ENCODE measurements at places on chromosomes 11 and 22.

- DNase-seq: no peak
Observed at GRCh38 chr11:18088966-18089365, 16.9 kb downstream of the SAAL1 start.

DNA sequence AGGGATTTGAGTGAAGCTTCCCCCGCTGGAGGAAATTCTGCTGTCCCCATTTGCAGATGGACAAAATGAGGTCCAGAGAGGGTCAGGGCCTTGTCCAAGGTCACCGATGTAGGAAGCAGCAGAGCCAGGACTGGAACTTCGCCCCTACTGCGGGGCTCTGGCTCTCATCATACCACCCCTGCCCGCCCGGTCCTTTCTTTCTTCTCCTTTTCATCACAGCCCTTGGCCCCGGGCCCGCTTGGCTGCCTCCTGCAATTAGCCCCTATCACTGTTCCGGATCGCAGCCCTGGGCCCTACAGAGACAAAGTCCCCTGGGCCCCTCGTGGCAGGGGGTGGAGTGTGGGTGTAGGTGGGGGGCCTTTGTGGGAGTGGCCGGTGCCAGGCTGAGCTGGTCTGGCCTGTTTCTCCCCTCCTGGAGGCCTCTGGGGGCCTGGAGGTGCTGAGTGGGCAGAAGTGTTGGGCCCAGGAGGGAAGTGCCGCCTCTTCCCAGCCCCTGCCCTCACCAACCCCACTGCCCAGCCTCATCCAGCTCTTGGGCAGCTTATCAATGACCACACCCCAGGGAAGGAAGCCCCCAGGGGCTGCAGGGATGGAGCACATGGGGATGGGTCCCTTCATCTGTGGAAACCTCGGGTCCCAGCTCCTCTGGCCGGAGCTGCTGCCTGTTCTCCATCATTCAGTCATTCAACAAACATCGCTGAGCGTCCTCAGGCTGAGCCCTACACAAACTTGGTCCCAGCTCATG, 3.4 kb downstream of the EMID1 start:
- DNase-seq: no peak

GRCh38 chr11:71140206-71140919, 112.0 kb downstream of the SHANK2 start:
- no peak for DNase-seq

DNA sequence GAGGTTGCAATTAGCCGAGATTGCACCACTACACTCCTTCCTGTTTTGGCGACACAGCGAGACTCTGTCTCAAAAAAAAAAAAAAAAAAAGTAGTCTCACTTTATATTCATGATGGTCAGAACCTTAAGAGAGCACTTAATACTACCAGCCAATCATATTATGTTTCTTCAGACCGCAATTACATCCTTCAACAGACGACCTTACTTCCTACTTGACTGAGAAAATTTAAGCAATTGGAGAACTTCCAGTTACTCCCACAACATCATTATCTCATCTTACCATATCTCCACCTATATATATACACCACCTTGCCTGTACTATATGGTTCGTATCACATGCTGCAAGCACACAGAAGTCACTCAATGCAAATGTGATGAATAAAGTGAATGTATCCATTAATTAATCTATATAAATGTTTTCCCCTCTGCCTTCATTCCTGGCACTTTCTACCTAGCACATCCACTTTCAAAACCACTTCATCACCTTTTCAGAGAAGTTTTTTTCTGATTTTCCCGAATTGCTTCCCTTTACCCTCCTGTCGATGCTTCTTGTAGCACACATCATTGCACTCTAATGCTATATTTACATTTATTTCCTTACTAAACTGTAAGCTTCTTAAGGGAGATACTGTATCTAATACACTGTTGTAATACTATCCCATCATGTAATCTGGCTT, 13.8 kb downstream of the ATP5MG start:
- no peak for DNase-seq

- no peak for DNase-seq
Observed at GRCh38 chr11:131544591-131544990, 174.2 kb downstream of the NTM start.

- DNase-seq: no peak
Observed at GRCh38 chr11:31844351-31844750, 33.2 kb upstream of the PAX6 start.

- peak; percentile 9 for DNase-seq
Observed at GRCh38 chr22:49825944-49826602, 1.6 kb downstream of the BRD1 start.

GRCh38 chr22:31272522-31273446, 19.5 kb downstream of the PIK3IP1 start:
- DNase-seq: peak; percentile 90

DNA sequence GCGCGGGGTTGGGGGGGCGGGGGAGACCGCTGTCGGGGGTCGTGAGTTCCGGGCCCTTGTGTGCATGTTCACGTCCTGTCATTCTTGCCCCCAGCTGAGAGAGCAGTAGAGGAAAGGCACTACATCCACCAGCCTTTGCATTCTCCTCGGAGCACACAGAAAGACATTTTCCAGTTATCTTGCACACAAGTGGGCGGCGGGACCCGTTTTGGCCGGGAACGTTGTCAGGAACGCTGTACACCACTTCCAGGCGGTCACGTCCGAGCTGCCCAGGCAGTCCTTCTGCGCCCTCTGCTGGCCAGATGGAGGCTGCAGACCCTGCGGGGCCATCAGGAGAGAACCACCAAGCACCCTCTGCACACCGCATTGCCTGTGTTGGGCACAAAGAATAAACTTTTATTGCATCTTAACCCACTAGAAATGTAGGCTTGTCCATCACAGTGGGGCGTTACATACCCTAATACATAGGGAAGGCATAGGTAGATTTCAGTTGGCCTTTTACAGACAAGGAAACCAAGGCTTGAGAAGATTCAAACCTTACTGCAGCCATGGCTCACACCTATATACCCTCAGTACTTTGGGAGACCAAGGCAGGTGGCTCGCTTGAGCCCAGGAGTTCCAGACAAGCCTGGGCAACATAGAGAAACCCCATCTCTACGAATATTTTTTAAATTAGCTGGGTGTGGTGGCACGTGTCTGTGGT, 2.8 kb upstream of the CDKN1C start:
- peak; percentile 96 for DNase-seq

DNA sequence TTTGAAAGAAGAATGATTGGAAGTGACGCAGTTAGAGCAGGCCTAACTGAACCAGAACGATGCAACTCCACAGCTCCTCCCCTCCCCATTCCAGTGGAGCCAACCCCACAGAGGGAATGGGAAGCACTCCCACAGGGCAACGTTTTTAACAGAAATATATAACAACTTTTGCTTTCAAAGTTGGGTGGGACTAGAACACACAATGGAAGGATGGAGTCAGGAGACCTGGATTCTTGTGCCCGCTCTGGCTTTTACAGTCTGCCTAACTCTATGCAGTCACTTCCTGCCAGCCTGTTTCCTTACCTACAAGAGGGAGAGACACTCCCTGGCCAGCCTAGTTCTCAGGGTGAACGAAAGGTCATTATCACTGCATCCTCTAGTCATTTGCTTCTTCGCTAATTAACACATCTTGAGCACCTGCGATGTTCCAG, 75.5 kb downstream of the PACSIN2 start:
- no peak for DNase-seq

- DNase-seq: no peak
Observed at GRCh38 chr22:32576553-32577253, 102.1 kb downstream of the FBXO7 start.

GRCh38 chr11:8067567-8067928, 13.5 kb upstream of the TUB start:
- no peak for DNase-seq

DNA sequence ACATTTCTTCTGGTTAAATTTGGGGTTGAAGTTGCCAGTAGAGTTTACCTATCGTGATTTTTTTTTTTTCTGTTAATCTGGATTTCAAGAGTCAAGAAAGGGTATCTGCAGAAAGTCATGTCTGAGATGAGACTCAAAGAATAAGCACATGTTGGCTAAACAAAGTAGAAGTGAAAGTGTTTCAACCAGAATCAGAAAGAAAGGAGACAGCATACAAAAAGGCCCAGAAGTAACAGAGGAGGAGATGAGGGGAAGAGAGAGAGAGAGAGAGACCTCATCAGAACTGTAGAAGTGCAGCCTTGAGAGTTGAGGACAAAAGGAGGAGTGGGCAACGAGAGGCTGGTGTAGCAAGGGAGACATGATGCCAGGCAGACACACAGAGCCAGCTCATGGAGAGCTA, 54.9 kb downstream of the SVIP start:
- DNase-seq: no peak

DNA sequence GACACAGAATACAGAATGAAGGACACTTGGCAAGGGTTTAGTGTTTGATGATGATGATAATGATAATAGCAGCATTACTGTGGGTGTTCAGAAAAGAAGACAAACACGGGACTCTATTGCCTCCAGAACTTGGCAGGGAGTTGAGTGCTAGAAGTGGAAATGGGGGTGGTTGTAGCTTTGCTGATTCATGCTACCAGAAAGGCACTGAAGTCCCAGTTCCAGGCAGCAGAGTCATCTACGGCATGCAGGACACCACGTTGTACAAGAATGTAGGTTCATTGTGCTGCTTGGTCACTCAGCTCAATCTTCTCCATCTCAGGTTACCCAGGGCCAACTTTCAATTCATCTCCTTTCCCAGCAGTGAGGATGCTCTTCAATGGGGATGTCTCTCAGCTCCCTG, 115.7 kb downstream of the NTM start:
- no peak for DNase-seq

- DNase-seq: no peak
Observed at GRCh38 chr11:297051-297585, 2.2 kb downstream of the IFITM5 start.

Measured in eye (tissue), 1 donor.